ENCODE measurements at places on chromosomes 5 and 9.

DNA sequence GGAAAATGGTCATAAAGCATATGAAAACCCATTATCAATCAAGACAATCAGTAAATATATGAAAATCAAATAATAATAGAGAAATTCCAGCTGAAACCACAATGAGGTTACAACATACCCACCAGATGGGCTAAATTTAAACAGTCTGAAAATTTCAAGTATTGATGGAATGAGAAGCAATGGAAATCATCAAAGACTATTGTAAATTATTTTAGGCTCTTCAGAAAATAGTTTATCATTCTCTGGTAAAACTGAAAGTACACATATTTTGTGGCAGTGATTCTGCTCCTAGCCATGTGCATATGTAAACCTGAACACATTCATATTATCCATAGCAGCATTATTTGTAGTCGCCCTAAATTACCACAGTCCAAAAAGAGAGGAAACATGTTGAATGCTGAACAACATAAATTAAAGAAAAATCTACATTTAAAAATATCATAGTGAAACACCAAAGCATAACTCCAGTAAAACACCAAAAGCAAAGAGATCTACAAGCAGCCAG lies 215.3 kb downstream of the PRELID2 start:
- DNase-seq, result no peak

GRCh38 chr5:158698023-158698639 lies 401.6 kb downstream of the EBF1 start:
- no peak for DNase-seq

- DNase-seq, result no peak
Measured at GRCh38 chr9:134620751-134621557, 20.6 kb upstream of the COL5A1 start.

GRCh38 chr9:136667214-136667939 lies 4.7 kb downstream of the EGFL7 start:
- DNase-seq, result no peak

- DNase-seq, result no peak
Measured at GRCh38 chr5:67015541-67016191, 180.9 kb downstream of the CD180 start.

DNA sequence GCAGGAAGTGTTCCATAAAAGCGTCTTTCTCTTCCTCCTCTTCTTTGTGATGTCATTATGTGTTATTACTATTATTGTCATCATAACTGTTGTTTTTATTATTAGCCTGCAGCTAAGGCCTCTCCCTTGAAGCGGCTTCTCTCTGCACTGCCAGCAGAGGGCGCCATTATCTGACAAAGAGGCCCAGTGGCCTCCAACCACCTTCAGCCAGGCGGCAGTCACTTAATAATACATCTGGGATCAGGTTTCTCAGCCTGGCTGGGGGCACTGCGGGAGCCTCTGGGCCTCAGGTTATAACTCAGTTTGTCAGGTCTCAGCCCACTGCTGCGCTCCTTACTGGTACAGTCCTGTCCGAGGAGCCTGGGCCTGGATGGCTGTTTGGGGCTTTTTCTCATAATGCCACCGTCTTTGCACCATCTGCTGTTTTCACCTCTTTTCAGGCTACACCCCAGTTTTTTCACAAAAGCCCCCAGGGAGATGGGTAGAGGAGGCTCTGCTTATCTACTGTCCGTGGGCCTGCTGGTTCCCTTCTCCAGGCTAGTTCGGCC lies 281.9 kb downstream of the NSG2 start:
- peak; percentile 57 for DNase-seq
